Tibial nerve (tissue), 4 donors: ENCODE measurements at places on chromosomes 4 and X. TPM values are rescaled to one million over a fixed set of nuclear protein-coding genes. Genes with fewer than 3 reads are reported as not detected.
A peak's percentile ranks its signal among the peaks of the same experiment; 100 is the strongest.

GRCh38 chr4:53563824-53564223 lies 27.5 kb downstream of the LNX1 start:
- H3K36me3 ChIP-seq = no peaks in the 10 kb centered on the region
- no peak overlapping the region for H3K27ac ChIP-seq
- no peaks in the 10 kb centered on the region for H3K4me1 ChIP-seq
- no peak overlapping the region for H3K4me3 ChIP-seq

- no peak for DNase-seq
- no peaks in the 10 kb centered on the region for H3K36me3 ChIP-seq
- H3K4me1 ChIP-seq = no peaks in the 10 kb centered on the region
- H3K4me3 ChIP-seq = no peak overlapping the region
- H3K27me3 ChIP-seq = no peaks in the 10 kb centered on the region
Observed at GRCh38 chr4:139574641-139575040, 18.6 kb upstream of the SETD7 start.

- no peak for DNase-seq
- no peaks in the 10 kb centered on the region for H3K27me3 ChIP-seq
- H3K36me3 ChIP-seq = no peaks in the 10 kb centered on the region
- H3K4me3 ChIP-seq = no peak overlapping the region
Observed at GRCh38 chrX:10574663-10575062, 45.7 kb downstream of the MID1 start.

GRCh38 chr4:5212255-5213013 lies 161.2 kb downstream of the STK32B start:
- H3K27ac ChIP-seq = no peak overlapping the region
- H3K4me3 ChIP-seq = no peak overlapping the region
- no peaks in the 10 kb centered on the region for H3K36me3 ChIP-seq
- DNase-seq = no peak
- H3K4me1 ChIP-seq = no peaks in the 10 kb centered on the region

- H3K4me3 ChIP-seq = no peak overlapping the region
- H3K27ac ChIP-seq = no peak overlapping the region
- H3K36me3 ChIP-seq = no peaks in the 10 kb centered on the region
- no peaks in the 10 kb centered on the region for H3K27me3 ChIP-seq
- DNase-seq = no peak
Observed at GRCh38 chr4:16027626-16028025, 56.2 kb downstream of the PROM1 start.

DNA sequence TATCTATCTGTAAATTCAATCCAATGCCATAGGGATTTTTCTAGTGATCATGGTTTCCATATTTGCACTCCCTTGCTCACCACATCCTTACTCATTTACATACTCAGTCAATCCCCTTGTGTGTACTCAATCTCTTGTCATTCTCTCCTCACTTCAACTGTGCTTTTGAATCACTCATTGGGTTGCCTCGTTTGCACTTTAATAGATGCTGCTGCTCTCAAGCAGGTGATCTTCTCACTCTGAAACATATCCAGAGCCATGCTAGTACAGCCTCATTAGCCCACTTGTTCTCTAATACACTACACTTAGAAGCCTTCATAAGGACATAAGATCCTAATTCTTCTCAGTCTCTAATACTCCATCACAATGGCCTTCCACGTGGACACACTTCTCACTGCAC lies 507.9 kb downstream of the TECRL start:
- no peaks in the 10 kb centered on the region for H3K4me1 ChIP-seq
- no peaks in the 10 kb centered on the region for H3K27me3 ChIP-seq
- H3K27ac ChIP-seq = no peak overlapping the region
- no peaks in the 10 kb centered on the region for H3K36me3 ChIP-seq
- DNase-seq = no peak

- H3K36me3 ChIP-seq = no peaks in the 10 kb centered on the region
- no peaks in the 10 kb centered on the region for H3K27me3 ChIP-seq
- no peak overlapping the region for H3K4me3 ChIP-seq
- no peak for DNase-seq
Observed at GRCh38 chr4:104907074-104907649, 239.5 kb upstream of the TET2 start.

DNA sequence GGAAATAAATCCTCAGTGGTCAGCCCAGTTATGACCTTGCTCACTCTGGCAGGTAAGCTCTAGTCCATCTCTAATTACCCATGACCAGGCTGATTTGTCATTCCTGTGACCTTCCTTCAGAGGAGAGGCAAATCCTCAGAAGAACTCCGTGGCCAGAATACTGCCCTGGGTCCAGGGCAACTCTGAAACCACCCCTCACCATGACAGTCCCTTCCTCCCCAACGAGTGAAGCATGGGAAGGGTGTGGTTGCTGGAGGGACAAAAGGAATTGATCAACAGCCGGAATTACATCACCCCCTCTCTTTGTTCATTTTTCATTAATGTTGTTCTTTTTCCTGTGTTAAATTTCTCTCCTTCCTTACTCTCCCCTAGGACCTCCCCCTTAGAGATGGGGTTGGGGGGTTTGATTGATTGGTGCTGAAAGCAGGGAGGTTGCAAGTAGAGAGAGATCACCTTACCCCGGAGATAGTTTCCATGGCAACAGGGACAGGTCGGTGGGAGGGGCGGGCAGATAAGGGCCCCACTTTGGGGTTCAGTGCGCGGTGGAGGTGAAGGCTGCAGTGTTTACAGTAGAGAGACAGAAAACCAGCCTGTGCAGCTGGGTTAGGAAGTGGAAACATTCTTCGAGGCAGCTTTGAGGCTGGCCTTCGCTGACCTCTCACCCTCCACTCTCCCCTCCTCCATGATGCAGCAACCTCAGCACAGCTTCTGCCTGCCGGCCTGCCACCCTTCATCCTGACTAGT lies 647.4 kb downstream of the BCOR start:
- no peak overlapping the region for H3K27ac ChIP-seq
- no peak for DNase-seq
- no peaks in the 10 kb centered on the region for H3K27me3 ChIP-seq
- H3K4me3 ChIP-seq = no peak overlapping the region
- no peaks in the 10 kb centered on the region for H3K36me3 ChIP-seq

GRCh38 chrX:38260231-38260630 lies 39.6 kb upstream of the SRPX start:
- no peak overlapping the region for H3K27ac ChIP-seq
- no peaks in the 10 kb centered on the region for H3K36me3 ChIP-seq
- H3K4me1 ChIP-seq = no peaks in the 10 kb centered on the region
- no peak for DNase-seq

DNA sequence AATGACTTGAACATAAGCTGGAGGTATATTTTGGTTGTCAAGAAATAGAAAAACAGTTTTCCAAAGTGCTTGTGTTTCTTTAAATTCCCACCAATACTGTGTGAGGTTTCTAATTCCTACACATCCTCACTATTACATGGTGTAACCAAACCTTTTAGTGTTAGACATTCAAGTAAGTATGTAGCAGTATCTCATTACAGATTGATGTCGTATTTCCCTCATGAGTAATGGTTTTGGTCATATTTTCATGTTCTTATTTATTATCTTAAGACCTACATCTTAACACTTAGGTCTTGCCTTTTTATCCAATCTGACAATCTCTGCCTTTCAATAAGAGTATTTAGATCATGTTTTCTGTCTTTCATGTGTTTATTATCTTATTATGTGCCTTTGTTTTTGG lies 253.7 kb upstream of the ANXA10 start:
- no peaks in the 10 kb centered on the region for H3K27me3 ChIP-seq
- no peak overlapping the region for H3K27ac ChIP-seq
- DNase-seq = no peak
- H3K36me3 ChIP-seq = no peaks in the 10 kb centered on the region

GRCh38 chrX:9786798-9787635 lies 788 bp downstream of the SHROOM2 start:
- H3K4me3 ChIP-seq = peak overlapping the region; percentile 54
- no peak overlapping the region for H3K27ac ChIP-seq
- H3K4me1 ChIP-seq = no peaks in the 10 kb centered on the region
- no peaks in the 10 kb centered on the region for H3K36me3 ChIP-seq
- DNase-seq = no peak

- no peaks in the 10 kb centered on the region for H3K4me1 ChIP-seq
- no peak overlapping the region for H3K27ac ChIP-seq
- no peaks in the 10 kb centered on the region for H3K36me3 ChIP-seq
- no peak for DNase-seq
- H3K27me3 ChIP-seq = no peaks in the 10 kb centered on the region
- no peak overlapping the region for H3K4me3 ChIP-seq
Observed at GRCh38 chr4:142150483-142150882, 514.1 kb downstream of the IL15 start.

GRCh38 chrX:129614481-129615255 lies 40.1 kb downstream of the APLN start:
- H3K27ac ChIP-seq = no peak overlapping the region
- no peaks in the 10 kb centered on the region for H3K36me3 ChIP-seq
- no peak overlapping the region for H3K4me3 ChIP-seq
- no peaks in the 10 kb centered on the region for H3K27me3 ChIP-seq

GRCh38 chr4:112266823-112267222 lies 18.9 kb downstream of the TIFA start:
- H3K4me1 ChIP-seq = no peaks in the 10 kb centered on the region
- no peaks in the 10 kb centered on the region for H3K27me3 ChIP-seq
- no peak overlapping the region for H3K4me3 ChIP-seq
- no peak overlapping the region for H3K27ac ChIP-seq
- H3K36me3 ChIP-seq = peaks cover 15% of the 10 kb centered on the region
- no peak for DNase-seq

- no peak overlapping the region for H3K27ac ChIP-seq
- no peaks in the 10 kb centered on the region for H3K27me3 ChIP-seq
- no peaks in the 10 kb centered on the region for H3K4me1 ChIP-seq
Observed at GRCh38 chrX:7184816-7185215, 36.9 kb upstream of the PUDP start.

GRCh38 chr4:82372517-82373485 lies 990 bp downstream of the HNRNPD start:
- peak; percentile 56 for DNase-seq
- H3K27me3 ChIP-seq = no peaks in the 10 kb centered on the region
- no peaks in the 10 kb centered on the region for H3K36me3 ChIP-seq
- H3K4me1 ChIP-seq = peaks cover 43% of the 10 kb centered on the region
- peak overlapping the region; percentile 82 for H3K4me3 ChIP-seq

GRCh38 chr4:11487868-11488544 lies 59.3 kb upstream of the HS3ST1 start:
- H3K4me3 ChIP-seq = no peak overlapping the region
- H3K4me1 ChIP-seq = peaks cover 14% of the 10 kb centered on the region
- no peaks in the 10 kb centered on the region for H3K27me3 ChIP-seq
- no peak for DNase-seq
- no peaks in the 10 kb centered on the region for H3K36me3 ChIP-seq
- no peak overlapping the region for H3K27ac ChIP-seq

DNA sequence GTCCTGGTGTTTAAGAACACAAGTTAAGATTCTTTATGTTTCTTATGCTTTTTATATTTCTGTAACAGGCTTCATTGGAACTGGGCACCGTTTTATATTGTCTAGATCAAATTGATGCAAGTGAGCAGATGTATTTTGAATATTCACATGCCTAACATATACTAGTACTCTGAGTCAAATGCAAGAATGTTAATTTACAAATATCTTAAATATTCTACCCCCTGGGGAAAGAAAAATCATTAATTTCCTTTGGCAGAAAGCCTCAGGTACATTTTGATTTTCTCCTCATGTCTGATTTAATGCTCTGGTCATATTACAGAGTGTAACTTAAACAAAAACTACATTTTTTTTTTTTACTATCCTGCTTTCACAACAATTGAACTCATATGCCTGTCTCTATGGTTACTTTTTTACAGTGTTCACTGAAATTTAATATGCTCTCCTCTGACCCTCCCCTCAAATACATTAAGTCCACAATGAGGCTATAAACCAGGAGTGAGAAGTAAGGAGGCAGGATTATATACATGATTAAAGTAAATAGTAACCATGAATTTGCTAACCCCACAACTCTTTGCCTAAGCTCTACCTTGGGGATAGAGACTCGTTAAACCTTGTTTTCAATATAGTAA lies 2.4 kb upstream of the NSUN7 start:
- peaks cover 31% of the 10 kb centered on the region for H3K27me3 ChIP-seq
- DNase-seq = no peak
- no peaks in the 10 kb centered on the region for H3K36me3 ChIP-seq
- no peak overlapping the region for H3K4me3 ChIP-seq

DNA sequence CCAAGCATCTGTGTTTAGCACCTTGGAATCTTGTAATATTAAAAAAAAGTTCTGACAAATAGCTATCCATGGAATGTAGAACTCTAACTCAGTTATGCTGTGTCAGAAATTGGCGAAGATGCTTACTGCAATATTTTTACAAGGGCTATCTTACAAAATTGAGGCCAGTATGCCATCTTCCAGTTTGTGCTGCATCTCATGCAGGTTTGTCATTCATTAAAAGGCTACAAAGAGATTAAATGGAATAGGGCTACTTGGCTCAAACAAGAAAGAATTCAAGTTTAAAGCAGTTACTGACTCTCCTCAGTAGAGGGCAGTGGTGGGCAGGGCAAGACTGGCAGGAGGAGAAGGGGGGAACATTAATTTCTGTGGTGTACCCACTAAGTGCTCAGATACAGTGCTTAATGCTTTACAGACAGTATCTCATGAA lies 66.5 kb downstream of the SHROOM4 start:
- no peak overlapping the region for H3K4me3 ChIP-seq
- H3K4me1 ChIP-seq = no peaks in the 10 kb centered on the region
- H3K36me3 ChIP-seq = no peaks in the 10 kb centered on the region
- H3K27ac ChIP-seq = no peak overlapping the region
- DNase-seq = no peak

GRCh38 chrX:46803140-46803539 lies 33.7 kb upstream of the RP2 start:
- no peaks in the 10 kb centered on the region for H3K36me3 ChIP-seq
- no peaks in the 10 kb centered on the region for H3K27me3 ChIP-seq
- no peak overlapping the region for H3K4me3 ChIP-seq
- no peak for DNase-seq
- H3K27ac ChIP-seq = no peak overlapping the region

GRCh38 chr4:111502626-111503025 lies 642.6 kb upstream of the FAM241A start:
- no peak overlapping the region for H3K4me3 ChIP-seq
- no peaks in the 10 kb centered on the region for H3K4me1 ChIP-seq

Gene HSFX4
- total RNA-seq = not detected

Gene TREX2
- 4.4 TPM for total RNA-seq

Gene ASMT
- total RNA-seq = 4.7 TPM

Gene ZRSR2
- 12.8 TPM for total RNA-seq

Gene AMTN
- total RNA-seq = not detected

Gene LRCH2
- total RNA-seq = 5.7 TPM

Gene ARAF
- total RNA-seq = 41.0 TPM

Gene LPAR4
- total RNA-seq = 0.63 TPM

Gene HSD17B13
- total RNA-seq = not detected

Gene CT55
- not detected for total RNA-seq

Gene ADGRG4
- total RNA-seq = not detected

Gene SCRG1
- 2.2 TPM for total RNA-seq

Gene FHDC1
- total RNA-seq = 7.2 TPM

Gene MTNR1A
- total RNA-seq = not detected

Gene RNF175
- not detected for total RNA-seq
